Stimulated activated CD4-positive, alpha-beta T cell treated with anti-CD3 and anti-CD28 coated beads, Interleukin-15, amount 100 ng/mL, for 48 hours (primary cell): ENCODE measurements at places on chromosomes 13 and 19.

GRCh38 chr13:97878431-97879375 lies 74.8 kb upstream of the IPO5 start:
- no peak for DNase-seq

DNA sequence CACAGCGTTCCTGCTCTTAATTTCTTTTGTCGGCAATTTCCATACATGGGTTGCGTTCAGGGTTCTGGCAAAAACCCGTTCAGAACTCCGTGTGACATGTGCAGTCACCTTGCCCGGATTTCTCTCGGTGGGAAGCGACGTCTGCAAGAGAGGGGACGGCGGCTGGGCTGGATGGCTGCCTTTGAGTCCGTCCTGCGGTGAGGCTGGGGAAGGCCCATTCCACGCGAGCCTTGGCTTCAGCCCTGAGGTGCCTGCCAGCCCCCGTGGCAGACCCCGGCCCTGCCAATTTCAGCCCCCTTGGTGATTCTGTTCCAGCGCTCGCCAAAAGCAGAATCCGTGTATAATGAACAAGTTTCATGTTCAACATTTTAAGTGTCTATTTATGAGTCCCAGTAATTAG lies 72.6 kb upstream of the TSHZ3 start:
- no peak for DNase-seq

- DNase-seq = no peak
Observed at GRCh38 chr19:28345811-28346210, 867.1 kb downstream of the UQCRFS1 start.

- DNase-seq = peak; percentile 75
Observed at GRCh38 chr19:48330012-48330681, 4.8 kb downstream of the EMP3 start.

DNA sequence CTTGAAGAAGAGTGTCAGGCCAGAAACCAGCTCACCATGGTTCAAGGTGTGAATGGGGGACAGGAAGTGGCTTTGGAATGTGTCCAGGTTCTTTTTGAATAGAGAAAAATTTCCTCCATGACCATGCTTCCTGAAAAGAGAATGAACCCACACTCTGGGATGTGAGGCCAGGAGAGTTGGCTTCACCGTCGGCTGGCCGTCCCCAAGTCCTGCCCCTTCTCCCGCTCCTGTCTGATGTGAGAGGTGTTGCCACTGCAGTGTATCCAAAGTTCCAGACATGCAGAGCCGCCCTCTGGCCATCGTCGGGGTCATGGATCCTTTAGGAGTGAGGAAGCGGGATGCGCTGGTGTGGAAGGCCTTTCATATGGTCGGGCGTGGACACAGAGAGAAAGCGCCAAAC lies 101.2 kb downstream of the COL4A2 start:
- no peak for DNase-seq
